ENCODE measurements at places on chromosomes 4 and X.

DNA sequence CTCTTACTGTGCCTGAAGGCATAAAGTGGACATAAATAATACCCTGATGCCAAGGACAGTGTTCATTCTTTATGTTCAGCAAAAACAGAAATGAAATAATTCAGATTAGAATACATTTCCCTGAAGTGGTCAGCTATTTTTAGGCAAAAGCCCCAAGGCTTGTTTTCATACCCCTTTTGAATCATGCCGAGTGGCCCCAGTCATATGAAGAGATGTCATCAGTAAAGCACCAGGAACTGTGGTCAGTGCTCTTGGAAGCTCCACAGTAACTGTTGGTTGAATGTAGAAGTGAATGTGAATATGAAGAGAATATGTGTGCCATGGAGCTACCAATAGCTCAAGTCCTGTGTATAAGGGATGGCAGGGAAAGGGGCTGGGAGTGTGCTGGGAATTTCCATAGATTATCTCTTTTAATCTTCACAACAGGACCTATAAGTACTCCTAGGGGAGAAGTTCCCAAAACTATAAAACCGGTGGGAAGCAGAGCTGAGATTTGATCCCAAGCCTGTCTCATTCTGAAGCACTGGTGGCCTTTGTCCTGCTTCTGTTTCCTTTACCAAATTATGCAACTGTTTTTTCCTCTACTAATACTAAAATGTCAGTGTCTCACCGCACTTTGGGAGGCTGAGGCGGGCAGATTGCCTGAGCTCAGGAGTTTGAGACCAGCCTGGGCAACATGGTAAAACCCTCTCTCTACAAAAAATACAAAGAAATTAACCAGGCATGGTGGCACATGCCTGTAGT, 52.6 kb downstream of the FNIP2 start:
- no peak for DNase-seq

- DNase-seq, result no peak
These were observed 162.2 kb downstream of the PCDH19 start for GRCh38 chrX:100247826-100248225.

GRCh38 chr4:128979934-128980333, 113.4 kb downstream of the SCLT1 start:
- no peak for DNase-seq

- no peak for DNase-seq
These were observed 11.6 kb upstream of the RASL11B start for GRCh38 chr4:52850406-52851124.

DNA sequence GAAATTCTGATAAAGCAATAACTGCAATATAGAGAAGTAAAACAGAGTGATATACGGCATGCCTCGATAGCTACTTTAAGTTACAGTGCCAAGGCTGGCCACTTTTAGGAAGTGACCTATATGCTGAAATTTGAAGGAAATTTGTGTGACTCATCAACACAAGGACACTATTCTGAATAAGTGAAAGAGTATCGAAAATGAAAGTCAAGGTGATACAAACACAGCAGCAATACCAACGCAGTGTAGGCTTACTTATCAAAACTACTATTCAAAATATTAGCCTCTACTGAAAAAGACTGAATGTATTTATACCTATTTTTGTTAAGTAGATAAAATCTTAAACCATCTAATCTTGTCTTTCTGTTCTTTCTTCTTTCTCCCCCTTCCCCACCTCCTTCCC, 459.9 kb upstream of the GNPDA2 start:
- DNase-seq, result no peak

DNA sequence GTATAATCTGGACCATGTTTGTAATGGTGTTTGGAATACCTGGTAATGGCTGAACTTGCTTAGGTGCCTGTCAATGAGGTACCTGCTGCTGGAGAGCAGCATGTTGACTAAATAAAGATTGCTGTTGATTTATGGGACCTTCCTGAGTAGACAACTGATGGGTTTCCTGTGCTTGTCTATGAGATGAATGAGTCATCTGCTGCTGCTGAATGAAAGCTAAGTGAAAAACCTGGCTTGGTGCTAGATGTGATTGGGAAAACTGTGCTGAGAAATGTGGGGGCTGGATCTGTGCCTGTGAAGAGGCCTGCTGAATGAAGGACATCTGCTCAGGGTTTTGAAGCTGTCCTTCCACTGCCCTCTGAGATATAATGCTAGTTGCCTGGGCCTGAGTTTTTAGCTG, 69.6 kb downstream of the WNK3 start:
- DNase-seq, result no peak

DNA sequence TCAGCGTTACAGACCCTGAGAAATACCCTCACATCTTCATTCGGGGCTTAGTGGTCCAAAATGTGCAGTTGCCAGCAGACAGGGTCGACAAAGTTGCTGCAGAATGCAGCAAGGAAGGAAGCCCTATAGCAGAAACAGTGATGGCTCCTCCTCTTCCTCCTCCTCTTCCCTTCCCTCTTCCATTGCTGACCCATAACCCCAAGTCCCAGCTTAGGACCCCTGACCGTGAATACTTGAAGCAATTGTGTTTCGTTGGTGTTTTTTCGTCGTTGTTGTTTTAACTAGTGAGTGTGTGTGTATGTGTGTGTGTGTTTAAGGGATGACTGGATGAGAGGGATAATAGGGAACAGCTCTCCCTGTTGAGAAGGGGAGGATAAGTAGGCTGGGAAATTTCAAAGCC, 69.5 kb downstream of the SLAIN2 start:
- DNase-seq, result no peak

All from NCI-H1092 treated with DMSO at 0.1 percent for 48 hours (cell line).